ENCODE measurements at places on chromosomes 6 and 20.

DNA sequence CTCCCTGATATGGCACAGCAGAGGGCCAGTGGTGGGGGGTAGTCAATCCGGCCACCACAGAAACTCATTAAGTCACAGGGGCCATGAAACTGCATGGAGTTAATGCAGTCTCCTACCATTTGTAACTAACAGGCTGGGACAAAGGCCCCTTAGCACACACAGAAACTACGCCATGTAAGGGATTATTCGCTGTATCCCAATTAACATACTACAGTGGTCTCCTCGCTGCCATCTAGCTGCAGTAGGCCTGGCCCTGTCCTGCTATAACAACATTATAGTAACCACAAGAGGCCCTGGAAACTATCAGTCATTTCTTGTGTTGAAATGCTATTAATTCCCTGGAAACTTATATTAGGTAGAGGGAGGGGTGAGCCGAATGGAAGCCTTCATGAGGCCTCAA lies 72.3 kb upstream of the CCN2 start:
- DNase-seq: no peak

- no peak for DNase-seq
Measured at GRCh38 chr6:50924758-50925157, 106.1 kb downstream of the TFAP2B start.

DNA sequence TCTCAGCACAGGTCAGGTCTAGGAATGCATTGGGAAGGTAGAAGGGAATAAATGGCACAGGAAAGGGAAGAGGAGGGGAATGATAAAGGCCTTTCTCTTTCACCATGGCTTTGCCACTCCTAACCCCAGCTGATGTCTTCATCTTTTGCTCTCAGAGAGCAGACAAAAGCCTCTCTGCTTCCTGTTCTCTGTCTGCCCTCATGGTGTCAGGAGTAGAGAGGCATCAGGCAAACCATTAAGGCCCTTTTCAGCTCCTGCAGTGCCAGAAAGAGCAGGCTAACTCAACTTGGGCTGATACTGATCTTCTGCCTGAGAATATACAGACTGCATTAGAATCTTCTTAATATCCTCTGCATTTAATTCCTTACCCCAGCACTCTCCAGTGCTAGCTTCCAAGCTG lies 48.0 kb upstream of the STXBP5 start:
- DNase-seq: no peak

GRCh38 chr20:53510704-53511103 lies 82.9 kb downstream of the ZNF217 start:
- DNase-seq: no peak

DNA sequence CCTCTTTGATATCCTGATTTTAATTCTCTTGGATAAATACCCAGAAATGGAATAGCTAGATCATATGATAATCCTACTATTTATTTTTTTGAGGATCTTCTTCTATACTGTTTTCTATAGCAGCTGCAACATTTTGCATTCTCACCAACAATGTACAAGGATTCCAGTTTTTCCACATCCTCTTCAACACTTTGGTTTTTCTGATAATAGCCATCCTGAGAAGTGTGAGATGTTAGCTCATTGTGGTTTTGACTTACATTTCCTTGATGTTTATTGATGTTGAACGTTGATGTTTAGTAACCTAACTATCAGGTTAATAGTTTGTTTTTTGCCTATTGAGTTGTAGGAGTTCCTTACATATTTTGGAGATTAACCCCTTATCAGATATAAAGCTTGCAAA lies 217.3 kb downstream of the LRFN2 start:
- no peak for DNase-seq
